ENCODE measurements at places on chromosomes 16 and 17.

GRCh38 chr17:30793282-30793977 is 31.1 kb downstream of the CRLF3 start:
- DNase-seq: no peak

GRCh38 chr16:84058664-84059063 is 16.1 kb upstream of the SLC38A8 start:
- no peak for DNase-seq

GRCh38 chr16:60852635-60853034 is 1183.6 kb downstream of the CDH8 start:
- no peak for DNase-seq

DNA sequence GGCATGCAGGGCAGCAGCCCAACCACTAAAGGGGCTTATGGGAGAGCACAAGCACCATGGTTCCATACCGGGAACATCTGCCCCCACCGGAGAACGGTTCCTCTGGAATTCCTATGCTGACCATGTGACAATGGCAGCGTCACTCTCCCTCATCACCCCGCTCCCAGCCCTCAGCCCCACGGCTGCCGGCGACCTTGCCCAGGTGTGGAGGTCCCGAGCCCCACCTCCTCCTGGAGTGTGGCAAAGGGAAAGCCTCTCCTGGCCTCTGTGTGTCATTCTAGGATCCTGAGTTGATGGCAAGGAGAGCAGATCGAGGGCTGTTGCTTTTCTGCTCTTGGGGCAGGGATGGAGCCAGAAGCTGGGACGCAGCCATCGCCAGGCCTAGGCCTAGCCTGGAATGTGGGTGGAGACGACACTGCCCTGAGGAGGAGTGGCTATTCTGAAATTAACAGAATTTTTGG is 17.8 kb upstream of the RNPS1 start:
- DNase-seq: no peak

GRCh38 chr17:4485676-4486646 is 12.7 kb upstream of the SPNS2 start:
- DNase-seq: no peak

- DNase-seq: no peak
These were observed 12.3 kb downstream of the GLIS2 start for GRCh38 chr16:4328046-4328781.

All from cortex of kidney (tissue), 1 donor.